ENCODE measurements at places on chromosomes 6 and 20.

- no peak for ATAC-seq
These were observed 158.3 kb upstream of the JAG1 start for GRCh38 chr20:10832141-10832540.

- ATAC-seq, result peak; percentile 37
These were observed 5.3 kb upstream of the COL12A1 start for GRCh38 chr6:75210885-75211739.

GRCh38 chr20:62382306-62383198 is 4.4 kb upstream of the RPS21 start:
- ATAC-seq, result peak; percentile 72

GRCh38 chr6:29763491-29764289 is 40.5 kb downstream of the HLA-F start:
- ATAC-seq, result peak; percentile 93

GRCh38 chr6:97654674-97655073 is 371.7 kb upstream of the MMS22L start:
- no peak for ATAC-seq
